Muscle of leg (tissue), 16 donors: ENCODE measurements at places on chromosomes 1 and 21.

DNA sequence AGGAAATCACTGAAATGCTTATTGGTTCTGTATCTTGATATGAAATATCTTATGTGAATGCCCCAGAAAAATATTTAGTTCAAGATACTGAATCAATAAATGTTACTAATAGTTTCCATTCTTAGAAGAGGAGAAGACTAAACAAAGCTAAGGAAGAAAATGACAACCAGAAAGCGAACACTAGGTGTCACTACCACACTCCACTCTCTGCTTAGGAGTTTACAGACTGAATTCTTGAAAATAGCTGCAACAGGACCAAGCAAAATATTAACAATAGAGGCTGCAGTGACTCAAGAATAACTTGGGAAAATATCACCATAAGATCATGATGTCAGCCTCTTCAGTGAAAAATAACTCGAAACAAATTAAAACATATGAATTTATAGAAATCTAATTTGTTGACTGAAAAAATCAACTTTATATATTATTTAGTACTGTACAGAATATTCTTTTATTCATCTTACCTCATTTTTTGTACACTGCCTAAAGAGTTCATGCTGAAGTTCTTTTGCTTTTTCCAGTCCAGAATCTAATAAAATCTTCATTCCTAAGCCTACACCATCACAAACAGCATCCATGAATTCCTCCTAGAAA, 61.6 kb downstream of the KIF14 start:
- peak; percentile 51 for DNase-seq

GRCh38 chr1:36524359-36525062, 41.8 kb upstream of the CSF3R start:
- DNase-seq, result no peak

DNA sequence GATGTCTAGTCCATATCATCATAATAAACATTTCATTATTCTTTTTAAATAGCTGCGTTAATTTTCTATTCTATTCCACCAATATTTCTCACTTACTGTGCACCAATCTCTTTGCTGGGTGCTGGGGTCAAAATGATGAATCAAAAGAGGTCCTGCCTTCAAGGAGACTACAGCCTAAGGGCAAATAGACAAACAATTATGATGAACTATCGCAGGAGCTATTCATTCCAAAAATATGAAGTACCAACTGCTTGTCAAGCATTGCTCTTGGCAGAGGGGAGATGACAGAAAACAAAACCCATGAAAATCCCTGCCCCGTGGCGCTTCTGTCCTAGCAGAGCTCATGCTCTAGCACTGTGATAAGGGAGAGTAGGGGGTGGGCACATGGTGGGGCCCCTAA, 28.8 kb upstream of the SLC26A9 start:
- DNase-seq, result no peak

DNA sequence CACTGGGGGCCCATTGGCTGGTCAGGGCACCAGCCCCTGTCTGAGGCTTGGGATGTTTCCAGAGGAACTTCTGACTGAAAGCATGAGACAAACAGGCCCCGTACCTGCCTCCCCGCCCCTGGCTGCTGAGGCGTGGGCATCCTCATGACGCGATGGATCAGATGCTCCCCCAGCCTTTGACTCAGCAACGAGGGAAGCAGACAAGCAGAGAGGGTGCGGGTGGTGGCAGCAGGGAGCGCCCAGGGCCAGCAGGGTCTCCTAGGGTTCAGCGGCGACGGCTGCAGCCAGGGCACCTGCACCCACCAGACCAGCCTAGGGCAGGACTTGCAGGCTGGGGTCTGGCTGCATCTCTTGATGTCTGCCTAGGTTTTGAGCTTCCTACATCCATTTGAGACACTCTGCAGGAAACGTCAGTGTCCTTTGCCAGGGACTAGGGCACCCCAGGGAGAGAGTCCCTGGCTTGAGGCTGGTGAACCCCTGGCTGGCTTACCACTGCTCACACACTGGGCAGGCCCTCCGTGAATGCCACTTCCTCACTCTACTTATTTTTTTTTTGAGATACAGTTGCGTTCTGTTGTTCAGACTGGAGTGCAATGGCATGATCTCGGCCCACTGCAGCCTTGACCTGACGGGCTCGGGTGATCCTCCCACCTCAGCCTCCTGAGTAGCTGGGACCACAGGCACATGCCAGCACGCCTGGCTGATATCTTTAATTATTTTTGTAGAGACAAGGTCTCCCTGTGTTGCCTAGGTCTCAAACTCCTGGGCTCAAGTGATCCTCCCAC, 63.3 kb downstream of the DHRS3 start:
- DNase-seq, result no peak

DNA sequence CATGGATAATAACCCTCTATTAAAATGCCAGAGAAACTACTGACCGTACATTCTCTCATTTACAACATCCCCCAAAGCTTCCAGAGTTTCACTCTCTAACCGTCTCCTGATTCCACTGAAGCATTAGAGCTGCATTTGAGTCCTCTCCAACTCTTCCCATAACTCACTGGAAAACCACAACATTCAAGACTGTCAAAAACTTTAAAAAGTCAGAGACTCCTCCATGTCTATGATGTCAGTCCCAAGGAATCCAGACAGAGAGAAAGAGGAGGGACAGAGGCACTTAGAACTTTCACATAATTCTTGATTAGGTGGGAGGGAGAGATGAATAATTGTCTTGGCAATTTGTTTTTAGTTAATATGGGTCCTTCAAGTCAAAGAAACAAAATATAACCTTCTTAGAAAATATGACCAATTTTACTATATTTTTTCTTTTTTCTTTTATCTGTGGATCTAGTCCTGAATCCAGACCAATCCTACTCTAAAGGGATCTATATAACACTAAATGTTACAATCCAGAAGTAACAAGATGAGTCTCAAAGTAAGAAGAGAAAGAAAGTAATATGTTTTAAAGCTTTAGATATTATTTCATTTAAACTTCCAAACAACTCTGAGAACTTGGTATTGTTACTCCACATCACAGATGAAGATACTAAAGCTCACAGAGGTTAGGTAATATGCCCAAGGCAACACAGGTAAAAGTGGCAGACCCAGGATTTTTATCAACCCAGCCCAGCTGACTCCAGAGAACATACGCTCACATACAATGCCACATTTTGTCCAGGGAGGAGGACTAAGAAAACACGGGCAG, 23.8 kb downstream of the OTUD7B start:
- peak; percentile 76 for DNase-seq

DNA sequence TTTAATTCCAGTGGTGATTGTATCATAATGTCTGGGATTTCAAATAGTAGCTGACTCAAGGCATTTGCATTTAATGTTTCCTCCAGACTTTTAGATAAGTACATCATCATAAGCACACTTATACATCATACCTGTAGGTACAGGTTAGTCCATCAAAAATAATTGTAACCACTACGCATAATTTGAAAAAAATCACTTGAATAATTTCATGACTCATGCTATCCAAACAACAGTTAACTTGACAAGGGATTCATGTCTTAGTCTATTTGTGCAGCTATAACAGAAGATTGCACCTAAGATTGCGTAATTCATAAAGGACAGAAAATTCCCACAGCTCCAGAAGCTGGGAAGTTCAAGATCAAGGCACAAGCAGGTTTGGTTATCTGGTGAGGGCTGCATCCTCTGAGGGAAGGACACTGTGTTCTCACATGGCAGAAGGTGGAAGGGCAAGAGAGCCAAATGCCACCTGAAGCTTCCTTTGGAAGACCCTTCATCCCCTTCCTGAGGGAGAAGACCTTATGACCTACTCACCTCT, 801.7 kb upstream of the BRINP3 start:
- no peak for DNase-seq

DNA sequence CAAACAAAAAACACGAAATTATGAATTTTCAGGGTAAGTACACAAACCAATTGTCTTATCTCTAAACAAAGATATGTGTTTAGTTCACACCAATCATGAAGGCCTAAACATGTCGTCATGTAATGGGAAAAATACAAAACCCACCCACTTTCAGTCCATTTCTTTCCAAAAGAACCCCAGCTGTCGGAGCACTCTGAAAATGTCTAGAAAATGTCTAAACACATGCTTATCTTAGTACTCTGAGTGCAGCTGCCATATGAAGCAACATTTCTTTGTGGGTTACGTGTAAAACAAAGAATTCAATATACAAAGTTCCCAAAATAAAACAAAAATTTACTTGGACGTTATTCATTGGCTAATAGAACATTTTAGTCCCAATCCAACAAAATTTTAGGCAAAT, 22.7 kb downstream of the SERBP1 start:
- DNase-seq, result no peak

- no peak for DNase-seq
Observed at GRCh38 chr1:182762536-182762935, 27.0 kb upstream of the NPL start.

GRCh38 chr1:208349694-208350330, 105.6 kb upstream of the PLXNA2 start:
- no peak for DNase-seq

DNA sequence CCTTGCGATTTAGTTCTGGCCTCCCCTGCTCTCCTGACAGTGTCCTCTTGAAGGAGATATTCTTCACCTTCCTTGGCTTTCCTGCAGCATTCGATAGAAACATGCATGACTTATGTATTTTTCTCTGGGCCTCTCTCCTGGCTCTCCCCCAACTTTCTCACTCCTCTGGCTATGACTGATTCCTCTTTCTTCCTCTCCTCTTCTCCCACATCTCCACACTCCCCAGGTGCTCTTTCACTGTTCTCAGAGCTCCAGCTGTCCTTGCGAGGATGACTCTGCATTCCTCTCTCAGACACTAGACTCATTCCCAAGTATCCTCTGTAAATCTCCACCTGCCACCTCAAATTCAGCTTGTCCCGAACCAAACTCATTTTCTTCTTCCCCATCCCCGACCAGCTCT, 18.0 kb downstream of the LRRC42 start:
- DNase-seq, result peak; percentile 33

GRCh38 chr1:162136760-162137159, 67.3 kb downstream of the NOS1AP start:
- DNase-seq, result no peak

- no peak for DNase-seq
Observed at GRCh38 chr1:116254776-116255175, 118.3 kb upstream of the ATP1A1 start.
